ENCODE measurements at places on chromosomes 4 and X. TPM values are rescaled to one million over a fixed set of nuclear protein-coding genes. Genes with fewer than 3 reads are reported as not detected.

DNA sequence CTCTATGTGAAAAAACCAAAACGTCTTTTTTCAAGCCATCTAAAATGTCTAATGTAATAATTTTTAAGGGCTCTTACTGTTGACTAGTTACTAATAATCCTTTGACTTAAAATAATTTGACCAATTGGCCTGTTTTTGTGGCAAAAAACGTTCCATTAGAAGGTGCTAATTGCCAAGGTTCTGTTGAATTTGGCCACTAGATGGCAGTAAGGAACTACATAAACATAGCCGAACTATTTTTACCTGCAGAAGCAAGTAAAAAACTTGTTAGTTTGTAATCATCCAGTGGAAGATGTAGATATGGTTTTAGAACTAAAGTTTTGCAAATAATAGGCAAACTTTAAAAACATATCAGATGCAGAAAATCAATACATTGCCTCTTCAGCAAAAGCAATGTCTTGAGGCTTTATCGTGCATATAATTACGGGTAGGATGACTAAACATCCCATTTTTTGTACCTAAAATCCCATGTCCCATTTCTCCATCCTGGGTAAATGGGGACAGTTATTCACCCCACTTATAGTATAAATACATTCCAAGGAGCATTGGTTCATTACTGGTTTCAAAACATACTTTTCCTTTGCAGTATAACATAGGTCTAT, 57.6 kb downstream of the PROM1 start:
- no peak for DNase-seq

GUCY1A1 gene
- total RNA-seq, result 8.2 TPM

GRCh38 chrX:63656871-63657580, 128.0 kb downstream of the ARHGEF9 start:
- no peak for DNase-seq

- DNase-seq, result no peak
Observed at GRCh38 chr4:114519368-114519767, 79.2 kb upstream of the UGT8 start.

- no peak for DNase-seq
Observed at GRCh38 chr4:89836031-89836745, 773 bp downstream of the SNCA start.

- DNase-seq, result no peak
Observed at GRCh38 chr4:126779001-126779400, 853.8 kb upstream of the INTU start.

DNA sequence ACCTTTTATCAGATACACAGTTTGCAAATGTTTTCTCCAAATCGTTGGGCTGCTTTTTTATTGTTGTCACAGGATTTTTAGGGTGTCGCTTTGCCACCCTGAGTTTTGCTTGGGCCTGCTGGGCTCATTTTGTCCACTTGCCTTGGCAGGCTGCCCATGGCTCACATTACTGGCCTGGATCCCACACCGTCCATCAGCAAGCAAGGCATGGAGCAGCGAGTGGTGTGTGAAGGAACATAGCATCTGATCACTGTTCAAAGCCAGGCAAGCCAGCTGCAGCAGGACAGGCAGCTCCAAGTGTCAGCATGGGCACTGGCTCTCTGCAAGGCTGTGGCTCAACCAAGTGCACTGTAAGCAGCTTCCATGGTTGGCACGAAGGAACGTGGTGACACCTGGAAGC, 261.4 kb upstream of the TECRL start:
- no peak for DNase-seq

TLR10 gene
- total RNA-seq, result 1.3 TPM

PAGE1 gene
- not detected for total RNA-seq
